ENCODE measurements at places on chromosomes 5 and 9. TPM values are rescaled to one million over a fixed set of nuclear protein-coding genes. Genes with fewer than 3 reads are reported as not detected.

WNT8A gene
- not detected for total RNA-seq

LURAP1L gene
- total RNA-seq = 32.5 TPM

NUTM2G gene
- total RNA-seq = not detected

C6 gene
- total RNA-seq = 0.55 TPM

DMRTA1 gene
- total RNA-seq = 1.8 TPM

CYSRT1 gene
- total RNA-seq = 0.60 TPM

MFAP3 gene
- 129 TPM for total RNA-seq

DNAI1 gene
- total RNA-seq = 0.27 TPM

ACOT12 gene
- total RNA-seq = not detected

EGFLAM gene
- total RNA-seq = 75.3 TPM

PTGS1 gene
- total RNA-seq = 3.2 TPM

TMEM215 gene
- 52.2 TPM for total RNA-seq

BTNL9 gene
- 4.7 TPM for total RNA-seq

RBM22 gene
- 51.5 TPM for total RNA-seq

USP20 gene
- 20.7 TPM for total RNA-seq

IFT74 gene
- 40.9 TPM for total RNA-seq

CDH9 gene
- total RNA-seq = 1.6 TPM

SGCD gene
- 46.4 TPM for total RNA-seq

OTP gene
- total RNA-seq = not detected

CEL gene
- total RNA-seq = 0.77 TPM

CD72 gene
- total RNA-seq = 2.5 TPM

KIAA1191 gene
- 74.3 TPM for total RNA-seq

FST gene
- total RNA-seq = 11.4 TPM

PHAX gene
- 99.7 TPM for total RNA-seq

ZNF300 gene
- 39.5 TPM for total RNA-seq

FIBCD1 gene
- 10.2 TPM for total RNA-seq

ARID3C gene
- not detected for total RNA-seq

SOHLH1 gene
- total RNA-seq = 0.99 TPM

TLR4 gene
- total RNA-seq = 12.6 TPM

PCDHGB3 gene
- total RNA-seq = 14.2 TPM

FBLL1 gene
- 15.7 TPM for total RNA-seq

CYLC2 gene
- total RNA-seq = not detected

SV2C gene
- 3.1 TPM for total RNA-seq

ZNF454 gene
- total RNA-seq = 21.7 TPM

PITX1 gene
- total RNA-seq = 31.1 TPM

ADCY2 gene
- 17.5 TPM for total RNA-seq

ARHGEF39 gene
- total RNA-seq = 1.9 TPM

ARSB gene
- 31.9 TPM for total RNA-seq

GIN1 gene
- total RNA-seq = 21.7 TPM

RMRP gene
- 5,655 TPM for total RNA-seq

FOXD4L3 gene
- not detected for total RNA-seq

PCDHGA7 gene
- 11.2 TPM for total RNA-seq

STC2 gene
- total RNA-seq = 48.9 TPM

PCDHB6 gene
- total RNA-seq = 2.0 TPM

STK32A gene
- total RNA-seq = 17.7 TPM

TSSK1B gene
- total RNA-seq = 0.38 TPM

LRRC70 gene
- total RNA-seq = 13.7 TPM

FUBP3 gene
- total RNA-seq = 72.3 TPM

ZNF608 gene
- 144 TPM for total RNA-seq

LCN10 gene
- total RNA-seq = 1.4 TPM

HAVCR1 gene
- not detected for total RNA-seq

PDZD2 gene
- total RNA-seq = 50.7 TPM

NEUROG1 gene
- total RNA-seq = 5.9 TPM

RGMB gene
- 31.9 TPM for total RNA-seq

TMEM232 gene
- 11.8 TPM for total RNA-seq

Data from camera-type eye (tissue), 1 donor.